ENCODE measurements at places on chromosomes 2 and 18. TPM values are rescaled to one million over a fixed set of nuclear protein-coding genes. Genes with fewer than 3 reads are reported as not detected.

DNA sequence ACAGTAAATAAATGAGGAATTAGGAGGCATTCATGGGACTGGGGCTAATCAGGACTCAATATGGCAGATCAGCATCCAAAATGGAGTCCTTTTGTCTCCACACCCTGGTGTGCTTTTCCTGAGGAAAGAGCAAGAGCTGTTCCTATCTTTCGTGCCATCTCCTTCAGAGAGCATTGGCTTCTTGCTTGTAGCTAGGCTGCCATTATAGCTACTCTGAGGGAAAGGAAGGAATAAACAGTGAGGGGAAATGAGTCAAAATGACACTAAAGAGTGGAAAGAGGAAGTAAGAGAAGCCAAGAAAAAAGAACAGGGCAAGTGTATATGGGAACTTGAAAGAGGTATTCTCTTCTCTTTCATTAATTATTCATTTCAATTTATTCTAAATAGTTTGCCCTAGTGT is 8.4 kb upstream of the NMI start:
- H3K27me3 ChIP-seq, result no peaks in the 10 kb centered on the region
- H3K4me1 ChIP-seq, result no peaks in the 10 kb centered on the region
- no peaks in the 10 kb centered on the region for H3K36me3 ChIP-seq
- no peak overlapping the region for H3K4me3 ChIP-seq

- no peak for DNase-seq
- H3K36me3 ChIP-seq, result peaks cover 30% of the 10 kb centered on the region
These were observed 13.3 kb downstream of the MRPL44 start for GRCh38 chr2:223970343-223971128.

- no peak overlapping the region for H3K4me3 ChIP-seq
- no peak for DNase-seq
- H3K36me3 ChIP-seq, result no peaks in the 10 kb centered on the region
- H3K27ac ChIP-seq, result no peak overlapping the region
- no peaks in the 10 kb centered on the region for H3K27me3 ChIP-seq
- no peaks in the 10 kb centered on the region for H3K4me1 ChIP-seq
These were observed 1224.8 kb downstream of the SUCLG1 start for GRCh38 chr2:83234246-83234645.

GRCh38 chr2:102743259-102743658 is 18.6 kb upstream of the TMEM182 start:
- no peak overlapping the region for H3K4me3 ChIP-seq
- no peaks in the 10 kb centered on the region for H3K36me3 ChIP-seq
- H3K4me1 ChIP-seq, result peaks cover under 1% of the 10 kb centered on the region
- DNase-seq, result no peak

MEIS1 gene
- total RNA-seq, result 23.6 TPM

RSAD2 gene
- 6.8 TPM for total RNA-seq

ALS2 gene
- total RNA-seq, result 17.0 TPM

CD207 gene
- total RNA-seq, result not detected

Measured in spleen (tissue), 13 donors.